ENCODE measurements at places on chromosomes 7 and 10. TPM values are rescaled to one million over a fixed set of nuclear protein-coding genes. Genes with fewer than 3 reads are reported as not detected.

Gene DENND2A
- total RNA-seq, result 7.5 TPM

Gene SNCG
- total RNA-seq, result 250 TPM

Gene AGBL3
- 2.8 TPM for total RNA-seq

Gene CALHM3
- total RNA-seq, result not detected

Gene SLC26A5
- not detected for total RNA-seq

Gene MMRN2
- total RNA-seq, result 282 TPM

Gene BICC1
- 9.3 TPM for total RNA-seq

Gene WDR86
- 4.0 TPM for total RNA-seq

Gene IFIT1B
- total RNA-seq, result not detected

Gene GIMAP4
- 29.5 TPM for total RNA-seq

Gene ANKRD1
- 8.1 TPM for total RNA-seq

Gene GPER1
- 11.3 TPM for total RNA-seq

Gene GPR15LG
- not detected for total RNA-seq

- no peak for DNase-seq
- H3K36me3 ChIP-seq, result no peaks in the 10 kb centered on the region
- no peaks in the 10 kb centered on the region for H3K4me1 ChIP-seq
- H3K27ac ChIP-seq, result no peak overlapping the region
These were observed 261.8 kb downstream of the PHF14 start for GRCh38 chr7:11235491-11235890.

- no peaks in the 10 kb centered on the region for H3K27me3 ChIP-seq
- H3K4me3 ChIP-seq, result no peak overlapping the region
- H3K36me3 ChIP-seq, result no peaks in the 10 kb centered on the region
- H3K27ac ChIP-seq, result no peak overlapping the region
These were observed 341.1 kb upstream of the SEMA3A start for GRCh38 chr7:84535580-84536270.

DNA sequence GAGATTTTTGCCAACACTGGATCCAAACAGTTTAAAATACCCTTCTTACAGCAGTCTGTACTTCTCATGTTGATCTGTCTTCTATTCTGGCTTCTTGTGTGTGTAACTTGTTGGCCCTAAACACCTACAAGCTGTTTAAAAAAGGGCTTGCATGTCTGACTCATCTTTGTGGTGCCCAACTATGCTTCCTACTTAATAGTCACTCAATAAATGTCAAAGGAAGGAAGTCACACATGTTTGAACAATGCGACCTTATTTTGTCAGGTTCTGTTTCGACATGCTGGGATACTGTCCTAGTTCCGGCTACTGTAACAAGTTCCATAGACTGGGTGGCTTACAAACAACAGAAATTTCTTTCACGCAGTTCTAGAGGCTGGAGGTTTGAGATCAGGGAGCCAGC, 9.4 kb upstream of the GRK5 start:
- no peaks in the 10 kb centered on the region for H3K27me3 ChIP-seq
- no peak overlapping the region for H3K4me3 ChIP-seq
- no peak for DNase-seq
- H3K4me1 ChIP-seq, result peaks cover 4% of the 10 kb centered on the region
- no peak overlapping the region for H3K27ac ChIP-seq
- H3K36me3 ChIP-seq, result no peaks in the 10 kb centered on the region

DNA sequence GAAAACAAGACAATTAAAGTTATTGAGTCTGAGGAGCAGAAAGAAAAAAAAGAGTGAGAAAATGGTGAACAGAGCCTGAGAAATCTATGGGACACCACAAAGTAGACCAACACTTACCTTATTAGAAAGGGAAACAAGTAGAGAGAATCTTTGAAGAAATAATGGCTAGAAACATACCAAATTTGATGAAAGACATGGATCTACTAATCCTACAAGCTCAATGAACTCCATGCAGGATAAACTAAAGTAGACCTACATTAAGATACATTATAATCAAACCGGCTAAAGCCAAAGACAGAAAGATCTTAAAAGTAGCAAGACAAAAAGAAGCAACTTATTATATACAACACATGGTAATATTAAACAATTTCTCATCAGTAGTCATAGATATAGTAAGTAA, 782.3 kb upstream of the GHITM start:
- H3K4me1 ChIP-seq, result no peaks in the 10 kb centered on the region
- no peak overlapping the region for H3K4me3 ChIP-seq
- no peaks in the 10 kb centered on the region for H3K36me3 ChIP-seq

GRCh38 chr10:99528494-99529441, 4.0 kb upstream of the NKX2-3 start:
- peaks cover 5% of the 10 kb centered on the region for H3K27me3 ChIP-seq
- H3K4me1 ChIP-seq, result no peaks in the 10 kb centered on the region
- H3K4me3 ChIP-seq, result no peak overlapping the region
- H3K27ac ChIP-seq, result no peak overlapping the region
- no peaks in the 10 kb centered on the region for H3K36me3 ChIP-seq

DNA sequence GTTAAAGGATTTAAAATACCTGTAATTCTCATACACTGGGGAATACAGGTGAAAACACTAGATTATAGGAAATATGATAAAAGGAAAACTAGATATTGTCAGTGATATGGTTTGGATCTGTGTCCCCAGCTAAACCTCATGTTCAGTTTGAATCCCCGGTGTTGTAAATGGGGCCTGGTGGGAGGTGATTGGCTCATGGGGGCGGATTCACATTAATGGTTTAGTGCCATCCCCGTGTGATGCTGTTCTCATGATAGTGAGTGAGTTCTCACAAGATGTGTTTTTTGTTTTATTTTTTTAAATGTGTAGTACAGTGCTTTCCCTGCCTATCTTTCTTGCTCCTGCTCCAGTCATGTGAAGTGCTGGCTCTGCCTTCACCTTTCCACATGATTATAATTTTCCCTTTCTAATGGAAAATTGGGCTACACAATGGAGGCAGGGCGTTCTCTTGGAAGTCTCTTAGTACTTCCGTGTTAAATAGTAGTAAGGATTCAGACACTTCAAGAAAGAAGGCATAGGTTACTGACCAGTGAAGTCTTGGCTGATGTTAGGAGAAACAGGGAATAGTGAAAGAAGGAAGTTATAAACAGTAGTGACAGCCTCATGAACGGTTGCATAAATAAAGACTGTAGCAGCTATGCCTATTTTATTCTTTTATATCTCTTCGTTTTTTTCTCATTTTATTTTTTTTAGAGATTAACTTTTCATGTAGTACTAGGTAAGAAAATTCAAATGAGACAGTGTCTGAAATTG, 386.4 kb downstream of the SUGCT start:
- peaks cover 3% of the 10 kb centered on the region for H3K4me1 ChIP-seq
- DNase-seq, result no peak
- no peak overlapping the region for H3K27ac ChIP-seq
- no peaks in the 10 kb centered on the region for H3K27me3 ChIP-seq
- no peaks in the 10 kb centered on the region for H3K36me3 ChIP-seq

GRCh38 chr10:97099089-97099488, 86.7 kb downstream of the SLIT1 start:
- no peak overlapping the region for H3K27ac ChIP-seq
- no peak overlapping the region for H3K4me3 ChIP-seq
- no peaks in the 10 kb centered on the region for H3K36me3 ChIP-seq
- peaks cover 3% of the 10 kb centered on the region for H3K4me1 ChIP-seq
- no peak for DNase-seq

DNA sequence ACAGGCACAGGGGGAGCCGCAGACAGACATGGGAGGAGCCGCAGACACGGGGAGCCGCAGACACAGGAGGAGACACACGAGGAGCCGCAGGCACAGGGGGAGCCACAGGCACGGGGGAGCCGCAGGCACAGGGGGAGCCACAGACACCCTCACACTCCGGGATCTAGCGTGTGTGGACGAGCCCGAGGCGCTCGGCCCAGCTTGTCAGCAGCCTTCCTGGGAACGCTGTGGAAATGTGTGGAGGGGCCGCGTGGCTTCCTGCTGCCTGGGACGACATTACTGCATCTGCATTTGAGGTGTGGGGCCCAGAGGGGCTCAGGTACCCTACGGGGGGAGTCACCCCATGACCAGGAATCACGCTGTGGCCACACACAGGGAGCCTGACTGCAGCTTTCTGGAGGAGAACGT, 313.2 kb downstream of the PTPRN2 start:
- H3K4me3 ChIP-seq, result no peak overlapping the region
- H3K4me1 ChIP-seq, result no peaks in the 10 kb centered on the region
- H3K27ac ChIP-seq, result no peak overlapping the region

GRCh38 chr7:122864016-122864415, 22.2 kb downstream of the CADPS2 start:
- H3K27me3 ChIP-seq, result no peaks in the 10 kb centered on the region
- DNase-seq, result no peak
- H3K4me1 ChIP-seq, result no peaks in the 10 kb centered on the region

DNA sequence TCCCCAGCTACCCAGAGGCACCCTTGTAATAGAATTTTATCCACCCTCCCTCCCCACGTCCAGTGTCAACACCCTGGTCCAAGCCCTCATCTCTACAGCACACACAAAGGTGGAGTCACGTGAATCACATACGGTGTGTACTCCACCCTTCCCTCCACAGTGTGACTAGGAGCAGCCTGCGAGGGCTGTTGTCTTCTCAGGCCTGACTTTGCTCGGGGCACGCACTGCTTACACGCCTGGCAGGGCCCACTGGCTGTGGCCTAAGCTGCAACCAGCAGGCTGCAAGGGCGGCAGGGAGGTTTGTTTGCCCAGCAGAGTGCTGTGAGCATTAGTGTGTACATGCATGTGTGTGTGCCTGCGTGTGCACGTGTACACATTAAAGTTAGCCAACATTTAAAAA, 93.7 kb downstream of the COBL start:
- H3K27ac ChIP-seq, result no peak overlapping the region
- no peaks in the 10 kb centered on the region for H3K27me3 ChIP-seq
- no peak for DNase-seq
- no peaks in the 10 kb centered on the region for H3K4me1 ChIP-seq
- H3K4me3 ChIP-seq, result no peak overlapping the region

- peaks cover 88% of the 10 kb centered on the region for H3K36me3 ChIP-seq
- no peak for DNase-seq
These were observed 173.1 kb downstream of the MYOF start for GRCh38 chr10:93309062-93309461.

GRCh38 chr7:29976673-29977415, 12.8 kb downstream of the SCRN1 start:
- H3K4me1 ChIP-seq, result no peaks in the 10 kb centered on the region
- H3K4me3 ChIP-seq, result no peak overlapping the region
- no peak overlapping the region for H3K27ac ChIP-seq

DNA sequence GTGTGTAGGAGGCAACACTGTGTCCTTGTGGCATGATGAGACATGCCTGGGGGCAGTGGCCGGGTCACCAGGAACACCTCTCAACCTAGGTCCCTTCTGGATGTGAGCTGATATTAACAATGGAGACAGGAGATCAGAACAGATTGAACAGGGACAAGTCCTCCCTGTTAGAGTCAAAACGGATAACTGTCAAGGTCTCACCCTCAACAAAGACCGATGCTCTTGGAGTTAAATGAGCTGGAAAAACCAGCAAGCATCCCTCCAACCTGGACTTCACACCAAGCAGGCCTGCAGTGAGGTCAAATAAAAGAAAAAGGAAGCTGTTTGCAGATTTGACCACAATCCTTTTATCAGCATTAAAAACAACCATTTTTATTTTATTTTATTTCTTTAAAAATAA, 49.0 kb downstream of the SLIT1 start:
- H3K4me3 ChIP-seq, result no peak overlapping the region
- no peaks in the 10 kb centered on the region for H3K4me1 ChIP-seq
- H3K27ac ChIP-seq, result no peak overlapping the region
- no peaks in the 10 kb centered on the region for H3K36me3 ChIP-seq

- DNase-seq, result no peak
- no peaks in the 10 kb centered on the region for H3K36me3 ChIP-seq
- H3K4me1 ChIP-seq, result no peaks in the 10 kb centered on the region
- H3K27ac ChIP-seq, result peak overlapping the region; percentile 12
- no peaks in the 10 kb centered on the region for H3K27me3 ChIP-seq
These were observed 128.9 kb downstream of the ZNF438 start for GRCh38 chr10:30902621-30903396.

- no peaks in the 10 kb centered on the region for H3K27me3 ChIP-seq
- DNase-seq, result no peak
- H3K4me1 ChIP-seq, result no peaks in the 10 kb centered on the region
- H3K27ac ChIP-seq, result no peak overlapping the region
- no peaks in the 10 kb centered on the region for H3K36me3 ChIP-seq
These were observed 5.9 kb upstream of the LDB3 start for GRCh38 chr10:86662186-86663045.

DNA sequence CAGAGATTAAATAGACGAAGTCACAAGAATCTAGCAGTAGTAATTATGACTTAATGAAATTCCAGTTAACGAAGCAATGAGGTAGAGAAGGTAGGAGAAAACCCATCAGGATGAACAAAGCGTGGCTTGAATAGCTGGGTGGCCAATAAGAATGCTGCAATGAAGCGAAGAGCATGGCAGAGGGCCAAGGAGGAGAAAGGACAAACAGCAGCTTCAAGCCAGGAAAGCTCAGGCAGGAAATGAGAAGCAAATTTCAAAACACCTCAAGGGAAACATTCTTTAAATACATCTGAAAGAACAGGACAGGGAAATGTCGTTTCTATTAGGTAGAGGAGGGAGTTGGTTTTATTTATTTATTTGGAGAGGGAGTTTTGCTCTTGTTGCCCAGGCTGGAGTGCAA, 122.5 kb downstream of the KIAA1217 start:
- H3K36me3 ChIP-seq, result no peaks in the 10 kb centered on the region
- H3K27ac ChIP-seq, result no peak overlapping the region
- DNase-seq, result peak; percentile 55
- no peaks in the 10 kb centered on the region for H3K4me1 ChIP-seq

GRCh38 chr7:26662646-26663045, 201.7 kb downstream of the SKAP2 start:
- no peak overlapping the region for H3K27ac ChIP-seq
- no peak overlapping the region for H3K4me3 ChIP-seq
- no peak for DNase-seq
- H3K4me1 ChIP-seq, result no peaks in the 10 kb centered on the region
- H3K36me3 ChIP-seq, result no peaks in the 10 kb centered on the region

GRCh38 chr10:130244031-130244927, 108.1 kb downstream of the GLRX3 start:
- H3K4me1 ChIP-seq, result no peaks in the 10 kb centered on the region
- no peak overlapping the region for H3K4me3 ChIP-seq
- no peak for DNase-seq
- H3K27ac ChIP-seq, result no peak overlapping the region
- H3K36me3 ChIP-seq, result no peaks in the 10 kb centered on the region
